Left ventricle myocardium inferior (tissue), 1 donor: ENCODE measurements at places on chromosomes 7 and 10.

GRCh38 chr10:78865931-78866717 is 202.6 kb upstream of the ZMIZ1 start:
- H3K27me3 ChIP-seq, result no peaks in the 10 kb centered on the region
- H3K27ac ChIP-seq, result no peak overlapping the region
- DNase-seq, result no peak
- H3K4me1 ChIP-seq, result no peaks in the 10 kb centered on the region
- no peak overlapping the region for H3K4me3 ChIP-seq

GRCh38 chr7:64310426-64310825 is 3.3 kb upstream of the ZNF736 start:
- H3K4me1 ChIP-seq, result peaks cover 35% of the 10 kb centered on the region
- H3K36me3 ChIP-seq, result no peaks in the 10 kb centered on the region
- no peak for DNase-seq
- H3K27ac ChIP-seq, result no peak overlapping the region

- no peak for DNase-seq
- H3K27me3 ChIP-seq, result peaks cover 73% of the 10 kb centered on the region
- no peak overlapping the region for H3K27ac ChIP-seq
- peak overlapping the region; percentile 63 for H3K4me3 ChIP-seq
- no peaks in the 10 kb centered on the region for H3K36me3 ChIP-seq
Observed at GRCh38 chr10:22476601-22477321, 131.5 kb downstream of the SPAG6 start.

GRCh38 chr10:94217411-94217810 is 145.3 kb downstream of the NOC3L start:
- no peaks in the 10 kb centered on the region for H3K36me3 ChIP-seq
- no peak overlapping the region for H3K27ac ChIP-seq
- no peak overlapping the region for H3K4me3 ChIP-seq
- no peak for DNase-seq

DNA sequence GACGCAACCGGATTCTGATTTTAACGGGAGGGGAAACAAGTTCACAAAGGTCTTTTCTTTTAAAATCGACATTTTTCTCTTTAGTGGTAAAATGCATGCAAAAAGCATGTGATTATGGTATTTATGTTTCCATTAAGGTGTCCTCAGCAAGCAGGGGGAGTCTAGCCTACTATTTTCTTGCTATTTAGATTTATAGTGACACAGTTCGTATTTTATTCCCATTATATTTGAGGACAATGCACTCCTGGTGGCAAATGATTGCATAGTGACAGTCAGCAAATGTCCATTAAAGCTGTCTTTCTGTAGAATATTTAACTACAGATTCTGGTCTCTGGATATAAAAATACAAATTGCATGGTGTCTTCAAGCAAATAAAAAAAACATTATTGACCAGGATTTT is 554.2 kb downstream of the PARD3 start:
- H3K4me1 ChIP-seq, result no peaks in the 10 kb centered on the region
- no peaks in the 10 kb centered on the region for H3K27me3 ChIP-seq
- H3K27ac ChIP-seq, result no peak overlapping the region
- no peaks in the 10 kb centered on the region for H3K36me3 ChIP-seq
- no peak for DNase-seq
- no peak overlapping the region for H3K4me3 ChIP-seq
